ENCODE measurements at places on chromosomes 7 and 10. TPM values are rescaled to one million over a fixed set of nuclear protein-coding genes. Genes with fewer than 3 reads are reported as not detected.

Gene PON1
- total RNA-seq = not detected

Gene SEMA3E
- 0.13 TPM for total RNA-seq

Gene ST8SIA6
- not detected for total RNA-seq

Gene ZP3
- total RNA-seq = 3.0 TPM

Gene CNPY1
- total RNA-seq = not detected

Gene LIPN
- total RNA-seq = not detected

Gene C10orf53
- not detected for total RNA-seq

Gene EPDR1
- total RNA-seq = 43.8 TPM

Gene GRM3
- not detected for total RNA-seq

Gene PTPN20
- 4.5 TPM for total RNA-seq

Gene PCDH15
- total RNA-seq = not detected

Gene EBF3
- total RNA-seq = 1.6 TPM

Gene CPN1
- total RNA-seq = not detected
